ENCODE measurements at places on chromosomes 7 and 10.
A peak's percentile ranks its signal among the peaks of the same experiment; 100 is the strongest.

- no peak for DNase-seq
Observed at GRCh38 chr10:102629661-102630614, 14.3 kb upstream of the TRIM8 start.

DNA sequence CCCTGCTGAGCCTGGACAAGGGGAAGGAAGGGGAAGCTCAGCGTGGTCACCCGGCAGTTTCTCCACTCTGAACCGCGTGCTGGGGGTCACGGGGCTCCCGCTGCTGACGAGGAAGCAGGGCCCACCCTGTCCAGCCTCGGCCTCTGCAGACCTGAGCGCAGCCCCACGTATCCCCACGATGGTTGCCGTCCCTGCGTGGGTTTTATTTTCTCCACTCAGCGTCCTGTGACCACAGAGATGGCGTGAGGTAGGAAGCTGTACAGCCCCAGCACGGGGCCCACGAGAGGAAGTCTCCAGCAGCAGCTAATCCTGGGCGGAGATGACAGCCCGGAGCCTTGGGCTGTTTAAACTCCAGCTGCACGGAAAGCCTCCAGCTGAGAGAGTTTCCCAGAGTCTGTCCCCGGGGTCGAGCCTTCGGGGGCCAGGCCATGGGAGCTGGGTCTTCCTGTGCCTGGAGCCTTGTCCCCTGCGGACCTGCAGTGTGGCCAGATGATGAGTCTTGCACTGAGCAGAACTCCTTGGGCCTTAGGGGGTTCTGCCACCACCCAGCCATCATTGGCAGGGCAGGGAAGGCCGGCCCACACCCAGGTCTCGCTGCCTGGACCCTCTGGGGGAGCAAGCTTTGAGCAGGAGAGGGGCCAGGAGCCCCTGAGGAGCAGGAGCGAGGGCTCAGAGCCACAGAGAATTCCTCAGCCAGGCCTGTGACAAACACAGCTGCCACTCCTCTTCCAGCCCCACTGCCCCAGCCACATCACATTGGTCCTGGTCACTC lies 72.8 kb upstream of the FAM20C start:
- DNase-seq: no peak

GRCh38 chr7:22589641-22590201 lies 89.7 kb upstream of the STEAP1B start:
- DNase-seq: no peak

DNA sequence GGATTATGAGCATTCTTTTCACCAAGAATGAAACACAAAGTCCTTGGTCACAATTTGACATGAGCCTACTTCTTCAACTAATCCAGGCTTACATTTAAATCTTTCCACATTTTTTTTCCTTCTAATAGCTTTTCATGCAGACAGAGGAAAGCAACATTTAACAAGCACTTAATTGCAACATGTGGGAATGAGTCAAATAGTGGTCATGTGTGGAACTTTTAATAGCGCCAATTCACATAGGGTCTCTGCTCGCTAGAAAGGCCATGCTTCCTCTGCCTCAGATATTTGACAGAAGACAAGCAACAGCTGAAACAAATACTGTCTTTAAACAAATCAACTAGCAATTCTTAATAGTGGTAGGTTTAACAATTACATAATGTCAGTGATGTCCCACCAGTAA lies 285.9 kb upstream of the ETV1 start:
- no peak for DNase-seq

- DNase-seq: no peak
Observed at GRCh38 chr7:93861325-93861949, 29.1 kb downstream of the TFPI2 start.

DNA sequence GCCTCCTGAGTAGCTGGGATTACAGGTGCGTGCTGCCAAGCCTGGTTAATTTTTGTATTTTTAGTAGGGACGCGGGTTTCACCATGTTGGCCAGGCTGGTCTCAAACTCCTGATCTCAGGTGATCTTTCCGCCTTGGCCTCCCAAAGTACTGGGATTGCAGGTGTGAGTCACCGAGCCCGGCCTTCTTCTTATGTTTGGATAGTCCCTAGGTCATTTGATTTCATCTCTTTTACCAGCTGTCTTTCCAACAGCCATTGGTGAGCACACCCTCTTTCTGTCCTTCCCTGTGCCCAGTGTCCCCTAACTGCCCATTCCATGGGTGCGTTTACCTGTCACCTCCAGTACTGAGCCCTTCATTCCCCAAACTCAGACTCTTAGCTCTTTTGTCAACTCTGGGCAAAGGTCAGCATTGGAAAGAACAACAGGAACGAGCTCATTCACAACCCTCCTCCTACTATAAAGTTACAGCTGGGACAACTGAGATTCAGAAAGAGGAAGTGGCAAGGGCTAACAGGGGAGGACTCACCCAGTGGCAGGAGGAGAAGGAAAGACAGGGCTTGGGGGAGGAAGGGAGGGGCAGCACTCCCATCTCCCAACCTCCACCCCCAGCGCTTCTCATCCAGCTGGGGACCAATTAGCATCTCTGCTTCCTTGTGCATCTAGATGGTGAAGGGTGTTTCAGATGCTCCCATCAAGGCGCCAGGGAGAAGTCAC lies 5.6 kb downstream of the SSC4D start:
- DNase-seq: no peak

DNA sequence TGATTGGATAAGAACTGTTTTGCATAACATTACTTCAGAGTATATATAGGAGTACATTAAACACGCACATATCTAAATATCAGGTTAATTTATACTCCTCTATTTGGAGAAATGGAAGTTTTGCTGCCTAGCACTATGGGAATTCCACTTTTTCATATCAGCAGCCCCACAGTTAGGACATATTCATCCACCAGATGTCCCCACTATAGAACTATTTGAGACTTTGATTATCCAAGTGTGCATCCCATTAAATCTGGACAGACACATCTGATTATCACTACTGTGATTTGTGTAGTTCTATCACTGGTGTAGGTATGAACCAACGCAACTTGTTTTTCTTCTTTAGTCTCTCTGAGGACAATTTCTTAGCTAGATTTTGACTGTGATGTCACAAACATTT lies 345.7 kb downstream of the THSD7A start:
- DNase-seq: no peak

GRCh38 chr10:111835574-111835973 lies 348.0 kb downstream of the GPAM start:
- DNase-seq: no peak

DNA sequence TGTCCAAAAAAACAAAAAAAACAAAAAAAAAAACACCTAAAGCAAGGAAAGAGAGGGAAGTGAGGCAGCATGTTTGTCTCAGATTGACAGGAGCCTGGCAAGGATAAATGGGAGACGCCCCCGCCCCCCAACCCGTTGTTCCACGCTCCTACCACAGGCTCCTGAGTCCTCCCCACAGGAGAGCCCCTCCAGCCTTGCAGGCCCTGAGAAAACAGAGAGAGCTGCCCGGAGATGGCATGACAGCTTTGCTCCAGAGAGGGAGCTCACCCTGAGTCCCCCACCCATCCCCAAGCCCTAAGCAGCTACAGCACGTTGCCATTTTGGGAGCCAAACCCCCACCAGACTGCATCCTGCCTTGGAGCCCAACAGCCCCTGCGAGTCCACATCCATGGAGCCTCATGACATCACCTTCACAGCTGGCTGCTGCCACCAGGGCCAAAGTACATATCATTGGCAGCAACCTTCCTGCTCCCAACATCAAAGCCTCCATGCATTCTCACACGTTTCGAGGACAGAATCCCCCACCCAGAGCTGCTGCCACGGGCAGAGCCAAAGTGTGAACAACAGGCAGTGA lies 1283.3 kb downstream of the TYW1 start:
- no peak for DNase-seq

GRCh38 chr7:44333911-44334733 lies 8.7 kb upstream of the CAMK2B start:
- DNase-seq: no peak

GRCh38 chr7:85627791-85628586 lies 441.1 kb upstream of the SEMA3D start:
- DNase-seq: no peak

DNA sequence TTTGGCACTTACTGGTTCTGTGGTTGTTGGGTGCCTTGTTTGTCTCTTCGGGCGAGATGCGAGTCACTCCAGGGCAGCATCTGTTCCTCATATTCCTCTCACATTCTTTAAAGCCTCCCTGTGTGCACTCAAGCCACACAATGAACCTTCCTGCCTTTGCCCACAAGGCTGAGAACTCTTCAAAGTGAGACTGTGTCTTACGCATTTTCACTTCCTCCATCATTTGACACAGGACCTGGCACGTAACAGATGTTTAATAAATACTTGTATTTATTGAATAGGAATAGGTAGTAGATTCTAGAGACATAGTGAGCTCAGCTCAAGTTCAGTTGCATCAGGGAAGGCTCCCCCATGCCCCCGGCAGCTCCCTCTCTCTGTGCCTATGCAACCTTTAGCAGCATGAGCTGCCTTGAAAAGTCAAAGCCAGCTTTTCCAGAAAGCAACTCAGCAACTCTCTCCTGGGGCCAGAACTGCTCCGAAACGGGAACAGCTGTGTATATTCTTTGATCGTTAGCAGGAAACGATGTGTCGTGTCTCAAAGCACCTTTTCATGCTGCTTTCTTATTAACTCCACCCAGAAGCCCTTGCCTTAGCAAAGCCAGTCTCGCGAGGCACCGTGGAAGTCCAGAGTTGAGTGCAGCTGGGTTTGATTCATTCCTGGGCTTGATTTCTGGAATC lies 97.5 kb downstream of the PFKFB3 start:
- DNase-seq: no peak

DNA sequence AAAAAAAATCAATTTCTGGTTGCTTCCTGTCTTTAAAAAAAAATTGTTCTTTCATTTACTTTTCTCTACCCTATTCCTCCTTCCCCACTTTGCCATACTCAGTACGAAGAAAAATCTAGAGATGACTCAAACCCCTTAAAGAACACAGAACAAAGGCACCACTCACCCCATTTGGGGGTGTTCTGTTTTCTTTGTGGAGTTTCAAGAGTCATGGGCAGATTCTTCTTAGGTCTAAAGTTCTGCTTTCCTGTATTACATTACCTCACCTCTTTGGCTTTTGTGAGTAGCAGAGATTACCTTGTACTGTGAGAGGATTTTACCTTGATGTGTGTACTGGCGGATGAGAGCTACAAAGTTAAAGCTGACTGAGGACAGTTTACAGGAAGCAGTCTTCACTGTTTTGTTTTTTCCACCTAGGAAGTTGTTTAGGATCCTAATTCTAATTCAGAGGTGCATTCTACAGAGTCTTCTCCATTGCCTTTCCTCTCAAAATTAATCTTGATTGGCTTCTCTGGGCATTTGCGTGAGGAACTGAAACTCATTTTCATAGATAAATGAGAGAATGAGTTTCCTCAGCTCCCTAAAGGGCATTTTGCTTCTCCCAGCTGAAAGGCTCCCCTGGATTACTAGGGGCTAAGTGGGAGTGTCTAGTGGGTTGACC lies 20.7 kb downstream of the AVL9 start:
- no peak for DNase-seq

- no peak for DNase-seq
Observed at GRCh38 chr10:60466267-60467201, 76.9 kb upstream of the ANK3 start.

DNA sequence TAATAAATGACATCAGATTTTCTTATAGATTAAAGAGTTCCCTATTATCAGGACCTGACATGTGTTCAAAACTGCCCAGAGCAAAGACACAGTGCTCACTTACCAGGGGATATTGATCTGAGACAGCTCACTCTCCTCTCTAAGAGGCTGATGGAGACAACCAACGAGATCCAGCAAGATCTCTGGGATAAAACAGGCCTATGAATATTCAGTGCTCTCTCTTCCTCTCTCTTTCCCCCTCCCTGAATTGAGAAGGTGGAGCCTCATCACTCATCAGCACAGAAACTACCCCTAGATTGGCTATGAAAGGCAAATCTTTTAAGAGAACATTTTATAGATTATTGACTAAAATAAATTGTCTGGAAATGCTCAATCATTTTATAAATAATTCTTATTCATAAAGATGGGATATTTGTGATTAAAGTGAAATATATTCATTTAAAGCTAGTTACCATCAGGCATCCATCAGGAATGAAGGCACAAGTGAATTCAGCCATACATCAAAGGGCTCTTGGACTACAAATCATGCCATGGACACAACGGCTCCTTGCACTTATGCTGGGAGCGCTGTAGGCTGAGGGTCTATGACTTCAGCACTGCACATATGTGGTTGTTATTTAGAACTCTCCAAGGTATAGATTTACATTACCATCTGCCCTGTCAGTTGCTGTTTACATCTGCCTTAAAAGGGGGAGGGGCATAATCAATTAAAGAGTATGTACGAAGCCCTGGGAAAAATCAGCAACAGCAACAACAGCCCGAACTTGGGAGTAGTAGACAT lies 3.4 kb upstream of the PPP1R17 start:
- peak; percentile 99 for DNase-seq

- no peak for DNase-seq
Observed at GRCh38 chr10:106043863-106044262, 1120.6 kb downstream of the SORCS1 start.

- no peak for DNase-seq
Observed at GRCh38 chr7:50730446-50731400, 52.0 kb downstream of the GRB10 start.

- no peak for DNase-seq
Observed at GRCh38 chr10:59991661-59992060, 85.3 kb upstream of the CCDC6 start.

DNA sequence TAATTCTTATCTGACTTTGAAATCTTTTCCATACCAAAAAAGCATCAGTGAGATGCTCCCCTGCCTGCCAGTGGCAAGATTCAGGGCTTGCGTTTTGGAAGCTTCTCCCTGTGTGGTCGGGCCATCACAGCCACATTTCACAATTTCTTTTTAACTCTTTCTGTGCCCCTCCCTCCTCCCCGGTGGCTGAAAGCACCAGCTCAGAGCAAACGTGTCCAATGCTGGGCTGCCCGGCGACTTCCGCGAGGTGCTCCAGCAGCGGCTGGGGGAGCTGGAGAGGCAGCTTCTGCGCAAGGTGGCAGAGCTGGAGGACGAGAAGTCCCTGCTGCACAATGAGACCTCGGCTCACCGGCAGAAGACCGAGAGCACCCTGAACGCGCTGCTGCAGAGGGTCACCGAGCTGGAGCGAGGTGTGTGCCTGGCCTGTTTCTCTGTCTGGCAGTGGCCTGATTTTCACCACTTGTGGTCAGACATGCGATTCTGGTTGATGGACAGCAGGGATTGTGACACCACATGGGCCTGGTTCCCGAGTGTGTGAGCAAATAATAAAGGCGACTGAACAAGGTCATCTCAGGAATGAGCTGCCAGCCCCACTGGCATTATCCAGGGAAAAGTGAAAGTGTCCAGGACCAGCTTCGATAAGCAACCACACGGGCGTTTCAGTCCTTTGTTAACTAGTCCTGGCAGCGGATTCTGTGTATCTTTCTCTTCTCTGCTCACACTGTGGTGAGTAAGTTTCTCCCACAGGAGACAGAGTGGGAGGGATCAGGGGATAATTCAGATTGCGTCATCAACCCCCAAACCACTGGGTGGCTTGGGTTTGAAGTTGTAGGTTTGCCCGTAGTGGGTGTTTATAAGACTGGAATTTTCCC lies 2.6 kb downstream of the NPTX2 start:
- no peak for DNase-seq
